ENCODE measurements at places on chromosomes 6 and 20.

DNA sequence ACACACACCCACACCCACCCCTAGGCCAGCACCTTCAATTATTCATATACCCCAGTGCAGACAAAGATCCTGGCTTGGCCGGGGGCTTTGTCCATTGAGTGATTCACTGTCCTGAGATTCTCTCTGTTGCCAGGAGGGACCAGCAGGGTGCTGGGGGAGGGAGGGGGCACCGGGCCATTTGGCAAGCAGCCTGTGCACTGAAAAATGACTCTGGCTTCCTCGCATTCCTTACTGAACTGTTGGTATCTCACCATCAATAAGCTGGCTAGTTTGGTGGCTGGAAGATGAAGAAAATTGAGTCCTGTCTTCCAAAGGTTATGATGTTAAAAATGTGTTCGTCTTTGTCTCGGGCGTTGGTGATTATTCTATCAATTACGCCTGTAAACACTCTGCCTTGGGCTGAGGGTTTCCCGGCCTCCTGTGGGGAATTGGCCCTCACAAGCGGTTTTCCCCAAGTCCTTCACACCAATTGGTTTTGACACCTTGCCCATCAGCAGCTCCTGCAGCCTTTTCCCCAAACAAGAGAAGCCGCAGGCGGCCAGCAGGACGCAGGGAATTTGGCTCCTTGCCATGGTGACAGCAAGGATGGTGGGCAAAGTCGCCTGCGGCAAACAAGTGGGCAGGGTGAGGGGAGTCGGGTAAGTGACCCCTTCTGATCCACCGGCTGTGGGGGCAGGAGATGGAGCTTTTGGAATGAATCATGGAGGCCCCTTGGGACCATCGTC lies 4.9 kb downstream of the VSTM2L start:
- no peak for DNase-seq

DNA sequence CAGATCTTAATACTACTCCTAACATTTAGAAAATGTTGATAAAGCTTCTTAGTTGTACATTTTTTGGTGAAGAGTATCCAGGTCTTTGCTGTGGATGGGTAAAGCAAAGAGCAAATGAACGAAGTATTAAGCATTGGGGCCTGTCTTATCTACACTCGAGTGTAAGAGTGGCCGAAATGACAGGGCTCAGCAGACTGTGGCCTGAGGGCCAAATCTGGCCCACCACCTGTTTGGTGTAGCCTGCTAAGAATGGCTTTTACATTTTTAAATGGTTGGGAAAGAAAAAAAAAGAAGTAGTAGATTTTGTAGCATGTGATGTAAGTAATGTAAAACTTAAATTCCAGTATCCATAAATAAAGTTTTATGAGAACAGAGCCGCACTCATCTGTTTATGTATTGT lies 19.4 kb upstream of the MAPK13 start:
- peak; percentile 29 for DNase-seq

DNA sequence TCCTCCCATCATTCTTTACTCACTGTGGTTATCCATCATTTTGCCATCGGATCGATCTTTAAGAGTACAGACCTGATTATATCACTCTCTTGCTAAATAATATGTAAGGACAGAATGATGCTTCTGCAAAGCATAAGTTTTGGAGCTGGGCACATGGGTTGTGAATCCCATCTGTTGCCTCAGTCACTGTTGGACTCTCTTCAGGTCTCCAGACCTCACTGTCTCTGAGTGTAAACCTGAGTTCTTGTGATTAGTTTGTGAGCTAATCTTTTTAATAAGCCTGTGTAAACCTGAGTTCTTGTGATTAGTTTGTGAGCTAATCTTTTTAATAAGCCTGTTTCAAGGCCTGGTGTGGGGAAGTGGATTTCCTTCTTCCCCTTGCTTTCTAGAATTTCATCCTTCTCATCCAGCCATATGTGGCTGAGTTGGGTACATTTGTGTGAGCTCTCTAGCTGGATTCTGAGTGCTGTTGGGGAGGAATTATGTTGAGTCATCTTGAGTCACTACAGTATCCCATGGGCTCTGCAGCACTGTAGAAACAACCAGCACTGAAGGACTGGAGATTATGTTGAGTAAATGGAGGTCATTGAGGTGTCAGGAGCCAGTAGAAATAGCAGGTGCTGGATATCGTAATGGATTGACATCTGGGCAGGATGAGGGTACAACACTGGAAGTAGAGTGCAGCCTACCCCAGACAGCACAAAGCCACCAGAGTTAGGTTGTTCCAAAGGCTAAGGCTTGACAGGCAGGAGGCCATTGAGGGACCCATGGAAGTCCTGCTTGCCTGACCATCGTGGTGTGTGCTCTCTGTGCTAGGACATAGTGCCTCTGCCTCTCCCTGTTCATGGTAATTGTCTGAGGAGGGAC lies 52.4 kb downstream of the SCAND1 start:
- peak; percentile 56 for DNase-seq

DNA sequence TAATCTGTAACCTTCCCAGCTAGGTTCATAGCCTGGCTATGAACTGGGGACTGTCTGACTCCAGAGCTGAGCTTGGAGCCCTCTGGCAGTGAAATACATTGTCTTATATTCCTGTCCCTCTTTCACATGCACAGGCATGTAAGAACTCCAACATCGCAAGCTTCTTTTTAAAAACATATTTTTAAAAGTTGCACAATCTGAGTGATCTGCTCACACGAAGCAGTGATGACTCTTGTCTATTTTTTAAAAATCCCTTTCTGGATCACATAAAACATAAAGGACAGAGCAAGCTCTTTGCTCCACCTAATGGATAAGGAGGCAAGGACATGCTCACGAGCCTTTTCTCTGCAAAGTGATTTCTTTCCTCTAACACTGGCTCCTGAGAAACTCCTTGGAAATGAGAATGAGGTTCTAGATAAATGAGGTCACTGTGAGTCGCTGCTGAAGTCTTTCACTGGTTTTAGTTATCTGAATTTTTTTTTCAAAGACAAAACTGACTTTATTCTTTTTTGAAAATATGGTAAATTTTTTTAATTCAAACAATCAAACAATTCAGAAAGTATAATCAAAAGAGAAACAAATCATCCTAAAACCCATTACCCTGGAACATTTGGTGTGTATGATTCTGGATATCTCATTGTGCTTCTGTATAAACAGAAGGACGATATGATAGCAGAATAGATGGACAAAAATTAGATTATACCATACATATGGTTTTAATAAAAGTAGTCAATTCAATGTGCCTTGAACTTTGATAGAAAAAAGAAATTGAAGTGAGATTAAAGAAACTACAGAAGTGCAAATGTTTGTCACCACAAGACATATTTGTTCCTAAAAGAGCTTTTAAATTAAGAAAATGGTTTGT lies 30.8 kb downstream of the IL20RA start:
- peak; percentile 16 for DNase-seq

DNA sequence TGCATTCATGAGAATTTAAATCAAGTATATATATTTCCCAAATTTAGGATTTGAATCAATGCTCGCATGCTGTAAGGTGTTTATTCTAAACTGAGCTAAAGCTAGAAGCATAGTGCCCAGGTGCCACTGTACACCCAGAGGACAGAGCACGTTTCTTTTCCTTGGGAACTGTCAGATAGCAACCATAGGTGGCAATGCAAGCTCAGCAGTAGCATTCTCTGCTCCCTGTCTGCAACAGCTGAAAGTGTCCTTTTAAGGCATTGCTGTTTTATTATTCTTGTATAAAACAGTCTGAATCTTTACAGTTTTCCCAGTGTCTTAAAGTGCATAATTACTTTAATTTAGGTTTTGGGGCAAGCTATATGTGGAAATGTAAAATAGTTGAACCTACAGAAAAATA lies 443.4 kb upstream of the MMS22L start:
- DNase-seq: no peak

- DNase-seq: no peak
Observed at GRCh38 chr6:94133106-94133505, 713.7 kb upstream of the EPHA7 start.
